T-cell (primary cell): ENCODE measurements at places on chromosomes 3 and 15.

GRCh38 chr3:155462672-155463071, 169.2 kb upstream of the STRIT1 start:
- DNase-seq, result no peak

DNA sequence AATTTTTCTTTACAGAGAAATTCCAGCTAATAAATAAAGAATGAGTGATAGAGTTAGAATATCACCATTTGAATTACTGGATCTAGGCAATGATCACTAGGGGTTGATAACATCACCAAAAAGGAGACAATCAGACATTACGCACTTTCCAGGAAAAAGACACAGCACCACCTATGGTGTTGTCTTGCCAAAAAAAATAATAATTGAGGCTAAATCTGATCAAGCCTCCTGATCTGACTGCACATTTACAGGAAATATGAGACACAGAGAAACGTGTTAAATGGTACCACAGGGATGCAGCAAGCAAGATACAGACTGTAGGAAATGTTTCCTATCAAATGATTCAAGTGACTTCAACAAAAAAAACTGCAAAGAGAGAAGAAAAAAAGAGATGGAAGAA, 92.8 kb downstream of the EOMES start:
- no peak for DNase-seq

- no peak for DNase-seq
Observed at GRCh38 chr3:13769422-13769821, 110.4 kb downstream of the WNT7A start.

GRCh38 chr3:129942296-129942695, 32.2 kb upstream of the TRH start:
- DNase-seq, result peak; percentile 6

DNA sequence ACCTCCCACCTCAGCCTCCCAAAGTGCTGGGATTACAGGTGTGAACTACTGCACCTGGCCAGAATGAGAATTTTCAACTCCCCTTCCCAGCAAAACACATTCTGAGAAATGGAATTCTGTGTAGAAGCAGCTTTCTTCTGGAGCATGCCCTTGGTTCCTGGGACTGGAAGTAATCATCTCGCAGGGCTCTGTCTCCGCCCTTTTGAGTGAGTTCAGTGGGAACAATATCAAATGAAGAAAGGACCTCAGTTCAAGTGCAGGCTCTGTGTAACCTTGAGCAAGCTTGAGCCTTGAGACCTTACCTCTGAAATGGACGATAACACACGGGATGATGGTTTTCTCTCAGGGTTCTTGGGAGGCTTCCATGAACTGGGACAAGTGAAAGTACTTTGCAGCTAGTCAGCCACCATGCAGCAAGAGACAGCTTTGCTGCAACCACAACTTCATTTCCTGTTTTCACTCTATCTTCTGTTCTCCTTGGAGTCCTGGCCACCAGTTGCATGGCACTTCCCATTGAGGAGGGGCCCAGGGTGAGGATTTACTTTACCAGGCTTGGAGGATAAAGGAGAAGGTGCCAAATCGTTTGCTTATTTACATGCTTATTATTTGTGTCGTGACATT, 35.7 kb upstream of the IGF1R start:
- DNase-seq, result no peak

GRCh38 chr15:42619656-42620371, 44.4 kb downstream of the STARD9 start:
- DNase-seq, result no peak

DNA sequence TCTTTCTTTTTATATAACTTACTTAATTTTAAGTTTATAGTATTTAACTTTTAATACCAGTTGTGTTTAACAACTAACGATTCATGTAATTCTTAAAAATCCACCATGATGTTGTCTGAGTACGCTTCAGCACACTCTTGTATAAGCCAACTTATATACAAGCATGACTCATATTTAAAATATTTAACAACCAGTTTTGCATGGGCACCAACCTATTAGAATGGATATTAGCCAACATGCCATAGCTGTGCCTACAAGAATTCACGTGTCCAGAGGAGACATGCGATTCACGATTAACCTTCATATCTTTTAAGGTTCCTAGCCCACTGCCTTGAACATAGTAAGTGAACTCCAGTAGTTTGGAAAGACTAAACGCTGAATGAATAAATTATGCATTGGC, 1023.2 kb downstream of the TBL1XR1 start:
- no peak for DNase-seq

DNA sequence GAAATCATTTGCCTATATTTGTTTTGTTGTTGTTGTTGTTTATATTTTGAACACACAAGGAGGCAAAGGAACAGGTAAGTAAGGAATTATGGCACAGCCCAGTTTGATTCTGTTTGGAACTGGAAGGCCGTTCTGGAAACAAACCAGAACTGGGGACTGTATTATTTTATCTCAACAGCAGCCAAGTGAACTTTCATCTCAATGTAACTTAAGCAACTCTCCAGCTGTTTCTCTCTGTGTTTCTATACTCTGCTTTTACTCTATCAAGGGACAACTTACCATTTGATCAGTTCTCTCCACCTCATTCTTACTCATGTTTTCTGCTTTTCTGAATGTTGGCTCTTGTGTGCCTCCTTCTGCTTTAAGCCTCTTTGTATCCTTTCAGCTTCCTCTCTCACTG, 16.0 kb upstream of the WDR49 start:
- DNase-seq, result no peak

DNA sequence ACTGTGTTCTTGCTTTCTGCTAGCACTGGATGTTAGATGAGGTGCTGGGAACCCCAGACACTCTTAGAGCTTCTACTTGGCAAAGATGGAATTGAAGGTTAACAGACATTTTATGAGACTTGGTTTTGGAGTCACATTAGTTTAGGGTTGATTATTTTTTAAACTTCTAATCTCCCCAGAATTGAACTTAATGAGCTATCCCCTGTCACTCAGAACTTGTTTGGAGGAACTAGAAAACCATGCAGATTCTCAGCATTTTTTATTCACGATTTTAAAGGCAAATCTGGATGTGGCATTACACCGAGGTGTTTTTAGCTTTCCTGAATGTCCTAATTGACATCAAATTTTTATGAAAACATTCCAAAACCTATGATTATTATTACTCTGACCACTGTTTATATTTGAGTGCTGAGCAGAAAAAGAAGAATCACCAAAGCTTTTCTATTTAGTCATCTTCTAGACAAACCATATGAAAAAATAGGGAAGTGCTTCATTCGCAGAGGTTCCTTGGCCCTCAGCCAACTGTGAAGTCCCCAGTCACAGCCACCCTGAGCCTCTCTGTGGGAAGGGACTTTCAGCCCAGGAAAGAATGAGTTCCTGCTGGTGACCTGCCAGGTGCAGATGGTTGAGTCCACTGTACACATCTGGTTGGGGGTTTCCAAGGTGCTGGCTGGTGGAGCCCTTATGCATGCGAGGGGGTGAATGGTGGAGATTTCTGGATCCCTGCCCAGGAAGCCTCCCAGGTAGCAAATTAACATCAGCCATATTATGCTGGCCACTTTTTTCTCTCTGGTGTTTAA, 196.0 kb upstream of the TOPAZ1 start:
- DNase-seq, result no peak

DNA sequence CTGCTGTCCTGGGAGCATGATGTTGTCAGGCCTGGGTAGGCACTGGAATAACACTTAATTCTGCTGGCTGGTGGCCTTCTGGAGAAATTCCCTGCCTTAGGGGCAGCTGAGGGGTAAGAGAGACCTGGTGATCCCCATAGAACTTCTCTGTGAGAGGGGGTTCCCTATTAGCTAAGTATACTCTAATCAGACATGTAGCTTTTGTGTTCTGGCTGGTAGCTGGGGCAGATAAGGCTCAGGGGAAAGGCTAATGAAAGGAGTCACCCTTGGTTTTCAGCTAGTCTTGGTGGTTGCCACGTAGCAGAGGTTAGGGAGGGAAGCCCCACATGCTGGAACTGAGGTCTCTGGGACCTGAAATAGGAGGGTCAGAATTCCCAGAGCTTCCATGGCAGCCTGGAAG, 952 bp upstream of the HDDC3 start:
- DNase-seq, result no peak

DNA sequence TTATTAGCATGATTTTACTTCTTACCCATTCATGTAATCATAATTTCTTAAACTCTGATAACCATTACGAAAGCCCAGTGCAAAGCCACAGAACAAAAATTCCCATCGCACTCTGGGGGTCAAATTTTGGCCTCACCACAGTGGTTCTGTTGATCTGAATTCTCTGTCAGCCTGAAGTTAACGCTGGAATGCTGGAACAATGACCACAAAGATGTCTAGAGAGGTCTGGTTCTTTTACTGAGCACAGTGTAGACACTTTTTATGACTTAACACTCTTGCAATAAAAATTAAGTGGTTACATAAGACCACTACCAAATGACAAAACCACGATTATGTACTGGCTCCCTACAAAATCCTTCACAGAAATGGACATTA, 94.7 kb downstream of the PDZRN3 start:
- no peak for DNase-seq

DNA sequence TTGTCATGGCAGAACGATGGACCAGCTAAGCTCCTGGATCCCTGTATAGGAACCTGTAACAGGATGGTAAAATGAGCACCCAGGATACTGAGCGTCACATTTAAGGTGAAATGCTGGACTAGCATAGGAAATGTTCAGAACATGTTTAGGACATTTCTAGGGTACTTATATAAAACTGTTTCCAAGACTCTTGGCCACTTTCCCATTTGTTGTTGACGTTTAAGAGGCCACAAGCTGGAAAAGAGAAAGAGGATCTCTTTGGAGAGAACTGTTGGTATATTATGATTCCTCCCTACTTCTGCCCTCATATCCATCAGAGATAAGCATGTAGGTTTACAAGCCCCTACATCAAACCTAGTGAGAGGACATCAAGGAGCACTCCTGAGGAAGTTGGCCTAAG, 57.5 kb downstream of the SCN11A start:
- no peak for DNase-seq

GRCh38 chr15:90419738-90420406, 31.8 kb downstream of the IQGAP1 start:
- DNase-seq, result no peak

- DNase-seq, result no peak
Observed at GRCh38 chr15:42203891-42204290, 4.2 kb downstream of the VPS39 start.

DNA sequence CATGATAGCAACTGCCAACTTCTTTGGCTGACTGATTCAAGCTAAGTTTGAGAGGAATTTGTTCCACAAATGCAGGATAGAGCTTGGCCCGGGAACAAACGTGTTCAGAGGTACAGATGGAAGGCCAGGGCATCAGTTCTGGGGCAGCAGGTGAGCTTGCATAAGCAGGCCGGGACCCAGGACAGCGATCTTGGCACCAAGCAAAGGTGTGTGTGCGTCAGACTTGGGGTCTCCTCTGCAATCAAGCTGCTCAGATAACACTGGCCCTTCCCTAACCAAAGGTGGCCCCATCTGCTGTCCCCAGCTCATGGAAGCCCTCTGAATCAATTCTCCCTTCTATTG, 155.6 kb downstream of the MEGF11 start:
- DNase-seq, result no peak

- no peak for DNase-seq
Observed at GRCh38 chr15:47548231-47548630, 169.1 kb upstream of the SEMA6D start.

- DNase-seq, result no peak
Observed at GRCh38 chr3:162517110-162517509, 1020.5 kb downstream of the OTOL1 start.

GRCh38 chr15:66842710-66843441, 140.8 kb downstream of the SMAD6 start:
- no peak for DNase-seq

GRCh38 chr15:89002830-89003229, 85.4 kb upstream of the ABHD2 start:
- DNase-seq, result no peak

GRCh38 chr3:166759736-166760513, 620.2 kb downstream of the ZBBX start:
- no peak for DNase-seq

GRCh38 chr3:13876451-13877100, 3.3 kb downstream of the WNT7A start:
- no peak for DNase-seq

DNA sequence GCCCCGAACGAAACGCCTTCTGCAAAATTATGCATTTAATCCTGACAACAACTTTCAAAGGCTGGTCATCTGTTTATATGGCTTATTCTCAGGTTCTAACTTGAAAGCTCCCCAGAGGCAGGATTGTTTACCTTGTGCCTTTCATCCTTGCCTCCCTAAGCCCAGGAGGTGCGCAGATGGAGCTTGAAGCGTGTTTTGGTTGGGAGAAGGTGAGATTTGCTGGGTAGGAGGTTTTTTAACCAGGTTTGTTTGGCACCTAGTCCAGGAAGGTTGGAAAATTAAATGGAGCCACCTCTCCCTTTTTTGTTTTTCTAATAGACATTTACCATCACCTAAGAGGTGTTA, 675 bp downstream of the TSEN2 start:
- DNase-seq, result no peak

- DNase-seq, result no peak
Observed at GRCh38 chr15:66008940-66009562, 139.8 kb downstream of the RAB11A start.

DNA sequence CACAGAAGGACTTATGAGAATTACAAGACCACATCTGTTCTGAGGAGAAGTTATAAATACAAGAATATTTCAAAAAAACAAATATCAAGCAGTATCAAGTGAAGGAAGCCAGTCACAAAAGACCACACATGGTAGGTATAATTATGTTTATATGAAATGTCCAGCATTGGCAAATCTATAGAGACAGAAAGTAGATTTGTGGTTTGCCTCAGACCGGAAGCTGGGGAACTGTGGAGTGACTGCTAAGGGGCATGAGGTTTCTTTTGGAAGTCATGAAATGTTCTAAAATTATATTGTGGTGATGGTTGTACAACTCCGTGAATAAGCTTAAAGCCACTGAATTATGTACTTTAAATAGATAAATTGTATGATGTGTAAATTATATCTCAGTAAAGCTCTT, 136.9 kb downstream of the FRMD5 start:
- DNase-seq, result no peak

DNA sequence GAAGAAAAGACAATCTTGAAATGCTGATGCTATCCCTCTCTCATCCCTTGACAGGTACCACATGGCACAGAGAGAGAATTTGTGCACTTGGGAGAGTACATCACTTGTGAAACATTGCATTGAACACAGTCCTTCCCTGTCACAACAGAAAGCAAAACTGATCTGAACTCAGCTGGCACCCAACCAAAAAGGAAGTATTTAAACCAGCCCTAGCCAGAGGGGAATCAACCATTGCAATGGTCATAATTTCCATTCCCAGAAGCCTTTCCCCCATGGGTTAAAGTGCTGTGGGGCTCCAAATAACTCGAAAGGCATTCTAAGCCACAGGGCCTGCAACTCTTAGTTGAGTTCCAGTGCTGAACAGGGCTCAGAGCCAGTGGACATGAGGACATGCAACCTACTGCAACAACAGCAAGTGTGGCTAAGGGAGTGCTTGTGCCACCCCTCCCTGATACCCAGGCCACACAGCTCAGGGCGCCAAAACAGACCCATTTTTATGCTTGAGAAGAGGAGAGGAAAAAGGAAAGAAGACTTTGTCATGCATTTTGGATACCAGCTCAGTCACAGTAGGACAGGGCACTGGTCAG, 530.8 kb upstream of the BCHE start:
- DNase-seq, result no peak

DNA sequence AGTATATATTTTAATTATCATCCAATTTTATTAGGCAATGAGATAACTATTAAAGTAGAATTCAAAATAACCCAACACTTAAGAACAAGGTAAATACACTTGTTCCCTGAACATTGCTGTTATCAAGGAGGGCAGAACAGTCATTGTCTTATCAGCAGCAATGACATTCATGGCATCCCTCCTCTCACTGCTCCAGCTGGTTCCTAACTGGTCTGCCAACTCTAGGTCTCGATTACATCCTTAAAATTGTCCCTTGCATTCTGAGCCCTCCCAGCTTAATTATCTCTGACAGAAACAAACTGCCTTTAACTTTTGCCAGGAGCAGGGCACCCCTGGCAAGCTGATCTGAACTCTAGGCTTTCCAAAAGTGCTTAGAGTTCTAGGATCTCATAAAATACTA, 14.0 kb upstream of the DYNC1LI1 start:
- DNase-seq, result no peak
